Activated naive CD8-positive, alpha-beta T cell treated with anti-CD3 and anti-CD28 coated beads for 36 hours (primary cell): ENCODE measurements at places on chromosomes 11 and 22. TPM values are rescaled to one million over a fixed set of nuclear protein-coding genes. Genes with fewer than 3 reads are reported as not detected.

The NFAM1 gene
- total RNA-seq = not detected

The MUC15 gene
- not detected for total RNA-seq

The SIK2 gene
- total RNA-seq = 8.2 TPM

The SLC22A9 gene
- total RNA-seq = not detected

The PIH1D2 gene
- 0.32 TPM for total RNA-seq

The HBB gene
- total RNA-seq = not detected

DNA sequence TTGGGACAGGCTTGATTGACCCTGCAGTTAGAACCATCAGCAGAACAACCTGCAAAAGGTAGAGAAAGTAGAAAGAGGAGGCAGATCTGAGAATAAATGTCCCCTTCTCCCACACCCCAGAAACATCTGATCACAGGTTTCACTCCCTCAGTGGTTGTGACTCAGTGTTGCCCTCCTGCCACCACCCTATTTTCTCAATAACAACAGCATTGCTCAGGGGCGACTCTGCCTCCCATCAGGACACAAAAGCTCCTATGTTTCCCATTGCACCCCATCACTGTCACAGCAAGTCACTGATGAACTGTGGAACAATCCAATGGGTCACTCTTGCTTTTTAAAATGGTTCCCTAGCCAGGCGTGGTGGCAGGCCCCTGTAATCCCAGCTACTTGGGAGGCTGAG, 110.2 kb downstream of the RASSF10 start:
- peaks cover 28% of the 10 kb centered on the region for H3K27me3 ChIP-seq
- no peaks in the 10 kb centered on the region for H3K4me1 ChIP-seq
- no peak for DNase-seq
- no peak overlapping the region for H3K27ac ChIP-seq
- no peaks in the 10 kb centered on the region for H3K36me3 ChIP-seq
- no peak overlapping the region for H3K4me3 ChIP-seq

DNA sequence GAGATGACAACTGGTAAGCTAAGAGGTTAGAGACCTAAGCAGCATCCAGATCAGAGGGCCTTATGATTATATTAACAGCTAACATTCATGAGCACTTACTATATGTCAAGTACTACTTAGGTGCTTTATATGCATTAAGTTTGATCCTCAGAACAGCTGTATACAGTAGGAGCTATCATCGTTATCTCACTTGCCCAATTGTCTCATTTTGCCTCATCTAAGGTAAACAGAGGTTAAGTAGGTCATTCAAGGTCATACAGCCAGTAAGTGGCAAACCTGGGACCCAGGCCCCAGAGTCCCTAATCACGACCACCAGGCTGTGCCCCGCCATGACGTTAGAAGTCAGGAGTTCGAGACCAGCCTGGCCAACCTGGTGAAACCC, 4.6 kb upstream of the POLR3H start:
- no peak for DNase-seq
- H3K27ac ChIP-seq = no peak overlapping the region
- H3K36me3 ChIP-seq = peaks cover 1% of the 10 kb centered on the region
- H3K4me3 ChIP-seq = no peak overlapping the region
- H3K4me1 ChIP-seq = peaks cover 9% of the 10 kb centered on the region
- H3K27me3 ChIP-seq = peaks cover 4% of the 10 kb centered on the region

GRCh38 chr11:44893308-44893822, 57.3 kb downstream of the TP53I11 start:
- H3K27ac ChIP-seq = no peak overlapping the region
- no peak overlapping the region for H3K4me3 ChIP-seq
- H3K36me3 ChIP-seq = peaks cover 2% of the 10 kb centered on the region
- DNase-seq = no peak

DNA sequence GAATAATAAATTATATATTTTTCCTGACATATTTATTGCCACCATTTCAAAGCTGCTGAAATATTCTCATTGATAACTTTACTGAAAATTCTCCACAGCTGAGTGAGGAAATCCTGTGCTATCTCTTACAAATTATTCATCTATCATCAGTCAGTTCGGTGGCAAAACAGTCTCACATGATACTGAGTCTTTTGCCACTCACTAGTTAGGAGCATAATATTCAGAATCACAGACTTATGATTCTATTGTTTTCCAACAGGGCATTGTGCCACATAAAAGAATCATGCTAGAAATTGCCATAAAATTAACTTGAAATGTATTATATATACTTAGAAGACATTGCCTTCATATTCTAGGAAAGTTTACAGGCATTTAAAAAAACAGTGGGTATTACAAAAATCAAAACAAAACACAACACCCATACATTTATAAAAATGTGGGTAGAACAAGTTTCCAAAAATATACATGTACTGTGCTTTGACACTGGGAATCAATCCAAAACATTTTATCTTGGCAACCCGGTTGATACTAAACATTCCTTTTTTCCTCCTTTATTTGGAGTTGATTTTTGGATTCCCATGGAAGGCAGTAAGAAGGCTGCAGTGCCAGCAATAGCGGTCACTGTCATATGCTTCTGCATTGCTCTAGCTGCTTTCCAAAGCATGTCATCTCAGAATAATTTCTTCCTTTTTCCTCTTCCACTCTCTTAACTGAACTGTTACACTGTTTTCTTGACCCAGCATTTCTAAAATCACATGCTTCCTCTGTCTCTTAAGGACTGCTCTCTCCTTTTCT, 42.5 kb downstream of the ATG16L2 start:
- no peak for DNase-seq
- peaks cover 3% of the 10 kb centered on the region for H3K36me3 ChIP-seq
- no peaks in the 10 kb centered on the region for H3K27me3 ChIP-seq
- H3K4me1 ChIP-seq = peaks cover 2% of the 10 kb centered on the region
- H3K4me3 ChIP-seq = no peak overlapping the region

DNA sequence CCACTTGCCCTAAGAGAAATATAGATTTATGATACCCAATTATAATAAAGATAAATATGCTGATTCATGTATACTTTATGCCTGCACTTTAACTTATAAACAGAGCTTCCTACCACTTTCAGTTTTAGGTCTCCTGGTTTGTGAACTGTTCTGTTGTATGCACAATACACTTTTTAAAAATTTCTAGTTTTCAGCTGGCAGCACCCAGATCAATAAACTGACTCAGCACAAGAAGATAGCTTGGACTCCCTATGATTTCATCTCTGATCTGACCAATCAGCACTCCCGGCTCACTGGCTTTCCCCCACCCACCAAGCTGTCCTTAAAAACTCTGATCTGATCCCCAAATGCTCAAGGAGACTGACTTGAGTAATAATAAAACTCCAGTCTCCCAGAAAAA, 33.5 kb upstream of the FAM181B start:
- H3K4me1 ChIP-seq = peaks cover 3% of the 10 kb centered on the region
- H3K27me3 ChIP-seq = no peaks in the 10 kb centered on the region
- H3K36me3 ChIP-seq = no peaks in the 10 kb centered on the region
- H3K27ac ChIP-seq = no peak overlapping the region

GRCh38 chr11:2516276-2517015, 71.6 kb downstream of the KCNQ1 start:
- DNase-seq = no peak
- H3K27me3 ChIP-seq = no peaks in the 10 kb centered on the region
- H3K27ac ChIP-seq = no peak overlapping the region
- no peaks in the 10 kb centered on the region for H3K36me3 ChIP-seq
- H3K4me1 ChIP-seq = no peaks in the 10 kb centered on the region

DNA sequence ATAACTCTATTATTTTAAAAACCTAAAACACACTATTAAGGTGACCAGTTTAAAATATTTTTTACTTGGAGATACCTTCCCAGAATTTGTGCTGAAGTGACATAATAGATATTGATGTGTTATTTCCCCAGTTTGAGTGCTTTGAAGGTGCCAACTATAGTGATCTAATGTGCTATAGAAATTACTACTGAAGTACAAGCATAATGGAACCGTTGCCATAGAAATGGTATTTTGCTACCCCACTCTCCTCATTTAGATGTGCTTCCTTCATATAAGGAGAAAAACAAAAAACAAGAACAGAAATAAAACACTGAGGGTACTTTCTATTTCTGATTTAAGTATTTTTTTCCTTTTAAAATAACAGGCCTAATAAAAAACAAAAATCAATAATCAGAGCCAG, 19.2 kb downstream of the DDI1 start:
- no peaks in the 10 kb centered on the region for H3K36me3 ChIP-seq
- no peak overlapping the region for H3K4me3 ChIP-seq
- H3K27me3 ChIP-seq = no peaks in the 10 kb centered on the region
- no peak for DNase-seq

DNA sequence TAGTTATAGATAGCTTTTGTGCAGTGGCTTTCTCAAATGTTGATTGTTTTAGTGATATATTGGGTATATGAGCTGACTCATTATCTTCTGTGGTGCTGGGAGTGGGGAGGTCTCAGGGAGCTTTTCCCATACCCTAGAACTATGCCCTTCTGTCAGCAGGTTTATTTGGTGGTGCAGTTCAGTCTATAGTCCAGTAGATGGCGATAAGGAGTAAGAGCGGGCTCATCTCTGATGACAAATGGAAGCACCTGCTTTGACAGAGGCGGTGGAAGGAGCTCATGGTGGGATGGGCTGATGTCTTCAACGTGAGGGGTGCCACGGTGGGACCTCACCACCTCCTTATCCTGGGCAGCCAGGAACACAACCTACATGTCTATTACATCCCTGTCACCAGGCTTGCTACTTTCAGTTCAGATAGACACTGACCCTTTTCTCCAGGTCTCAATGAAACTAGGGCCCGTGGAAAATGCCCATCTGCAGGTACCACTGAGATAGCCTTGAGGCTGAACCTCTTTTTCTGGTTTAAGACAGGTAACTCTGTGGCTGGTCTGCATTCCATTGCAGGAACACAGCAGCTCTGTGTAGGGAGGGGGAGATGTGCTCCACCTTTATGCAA, 13.0 kb upstream of the OR6A2 start:
- H3K27ac ChIP-seq = no peak overlapping the region
- H3K36me3 ChIP-seq = no peaks in the 10 kb centered on the region
- H3K4me1 ChIP-seq = peaks cover 4% of the 10 kb centered on the region
- DNase-seq = peak; percentile 23

DNA sequence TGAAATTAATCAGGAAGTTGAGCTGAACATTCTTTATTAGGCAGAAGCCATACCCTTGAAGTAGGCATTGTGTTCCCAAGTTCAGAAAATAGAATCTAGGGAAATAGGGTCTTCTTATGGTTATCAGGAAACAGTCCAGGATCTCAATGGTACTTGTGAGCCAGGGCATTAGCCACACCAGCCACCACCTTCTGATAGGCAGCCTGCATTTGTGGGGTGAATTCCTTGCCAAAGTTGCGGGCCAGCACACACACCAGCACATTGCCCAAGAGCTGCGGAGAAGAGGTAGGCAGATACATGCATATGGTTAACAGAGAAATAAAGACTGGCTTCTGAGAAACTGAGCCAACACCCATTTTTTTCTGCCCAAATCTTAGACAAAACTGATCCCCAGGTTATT, 1.5 kb downstream of the HBD start:
- H3K36me3 ChIP-seq = no peaks in the 10 kb centered on the region
- DNase-seq = no peak
- no peak overlapping the region for H3K27ac ChIP-seq
- H3K27me3 ChIP-seq = peaks cover 16% of the 10 kb centered on the region
- no peaks in the 10 kb centered on the region for H3K4me1 ChIP-seq
